Lower lobe of right lung (tissue), 2 donors: ENCODE measurements at places on chromosomes 2 and 18. TPM values are rescaled to one million over a fixed set of nuclear protein-coding genes. Genes with fewer than 3 reads are reported as not detected.
A peak's percentile ranks its signal among the peaks of the same experiment; 100 is the strongest.

GRCh38 chr2:105912081-105912480 is 167.4 kb downstream of the NCK2 start:
- peaks cover 4% of the 10 kb centered on the region for H3K4me1 ChIP-seq
- H3K27me3 ChIP-seq: no peaks in the 10 kb centered on the region
- H3K4me3 ChIP-seq: no peak overlapping the region
- no peaks in the 10 kb centered on the region for H3K36me3 ChIP-seq
- no peak for DNase-seq

DNA sequence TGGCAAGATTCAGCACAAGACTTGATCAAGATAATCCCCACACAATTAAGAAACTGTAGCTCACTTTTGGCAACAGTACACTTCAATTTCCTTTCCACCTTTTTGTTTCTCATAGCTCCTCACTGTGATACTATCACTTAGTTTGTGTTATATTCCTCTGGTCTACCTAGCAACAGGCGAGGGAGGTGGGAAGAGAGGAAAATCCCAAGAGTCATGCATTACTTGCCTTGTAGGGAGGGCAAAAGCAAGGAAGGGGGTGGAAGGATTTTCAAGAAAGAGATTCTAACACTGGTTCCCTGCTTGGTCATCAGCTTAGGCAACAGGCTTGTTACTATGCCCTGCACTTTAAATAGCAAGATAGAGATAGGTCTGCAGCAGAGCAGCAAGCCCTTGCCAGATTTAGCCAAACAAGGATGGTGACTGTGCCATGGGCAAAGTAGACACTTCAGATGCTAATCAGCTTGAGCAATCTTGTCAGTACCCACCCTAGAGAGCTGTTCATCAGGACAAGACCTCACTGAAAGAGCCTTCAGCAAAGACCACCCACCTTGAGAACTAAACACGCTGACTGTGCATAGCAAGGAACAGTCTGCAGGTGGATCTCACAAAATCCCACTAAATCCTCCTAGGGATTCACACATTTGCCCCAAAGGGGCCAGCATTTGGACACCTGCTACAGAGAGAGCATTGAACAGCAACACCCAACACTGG is 134.6 kb downstream of the MBD2 start:
- no peaks in the 10 kb centered on the region for H3K4me1 ChIP-seq
- no peak overlapping the region for H3K4me3 ChIP-seq
- no peaks in the 10 kb centered on the region for H3K36me3 ChIP-seq
- no peak for DNase-seq
- no peaks in the 10 kb centered on the region for H3K27me3 ChIP-seq

DNA sequence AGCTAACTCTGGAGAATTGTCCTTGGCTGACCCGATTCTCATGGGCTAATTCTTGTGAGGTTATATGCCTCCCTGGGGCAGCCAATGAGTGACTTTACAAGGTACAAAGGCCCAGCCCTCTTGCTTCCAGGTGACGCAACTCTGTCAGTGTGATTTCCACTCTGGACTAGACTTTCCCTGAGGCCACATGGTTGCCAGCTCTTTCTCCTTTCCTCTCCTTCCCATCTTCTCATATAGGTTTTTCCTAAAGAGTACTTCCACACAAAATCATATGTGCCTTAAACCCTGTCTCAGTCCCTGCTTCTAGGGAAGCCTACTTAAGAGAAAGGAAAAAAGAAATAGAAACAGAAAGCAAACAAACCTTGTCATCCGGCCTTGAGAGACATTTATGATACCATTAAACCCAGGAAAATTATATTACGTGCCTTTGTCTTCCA is 226.2 kb upstream of the ZSWIM2 start:
- no peaks in the 10 kb centered on the region for H3K27me3 ChIP-seq
- no peak overlapping the region for H3K4me3 ChIP-seq
- H3K4me1 ChIP-seq: no peaks in the 10 kb centered on the region
- no peak for DNase-seq
- H3K27ac ChIP-seq: peak overlapping the region; percentile 54

GRCh38 chr2:35585972-35586371 is 769.6 kb upstream of the CRIM1 start:
- H3K4me3 ChIP-seq: no peak overlapping the region
- DNase-seq: no peak
- no peaks in the 10 kb centered on the region for H3K36me3 ChIP-seq
- no peak overlapping the region for H3K27ac ChIP-seq
- H3K27me3 ChIP-seq: no peaks in the 10 kb centered on the region

DNA sequence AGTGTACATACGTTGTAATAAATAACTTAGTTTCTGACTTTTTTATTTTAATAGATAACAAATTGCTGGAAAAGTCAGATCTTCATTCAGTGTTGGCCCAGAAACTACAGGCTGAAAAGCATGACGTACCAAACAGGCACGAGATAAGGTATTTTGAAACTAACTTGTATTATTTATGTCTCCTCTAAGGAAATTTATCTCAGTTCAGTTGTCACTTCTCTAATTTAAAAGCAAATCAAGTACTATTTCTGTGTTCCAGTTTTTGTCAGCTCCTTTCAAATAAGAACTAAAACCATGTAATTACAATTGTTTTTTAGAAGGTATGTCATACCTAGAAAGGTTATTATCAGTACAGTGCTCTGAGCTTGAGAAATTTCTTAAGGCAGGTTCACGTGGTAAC is 4.6 kb downstream of the ATG16L1 start:
- no peak overlapping the region for H3K4me3 ChIP-seq
- H3K27me3 ChIP-seq: no peaks in the 10 kb centered on the region
- H3K27ac ChIP-seq: no peak overlapping the region
- peaks cover 73% of the 10 kb centered on the region for H3K36me3 ChIP-seq
- DNase-seq: no peak

GRCh38 chr2:141595316-141595920 is 535.4 kb downstream of the LRP1B start:
- no peak overlapping the region for H3K27ac ChIP-seq
- DNase-seq: no peak
- no peak overlapping the region for H3K4me3 ChIP-seq
- H3K36me3 ChIP-seq: no peaks in the 10 kb centered on the region
- no peaks in the 10 kb centered on the region for H3K4me1 ChIP-seq

DNA sequence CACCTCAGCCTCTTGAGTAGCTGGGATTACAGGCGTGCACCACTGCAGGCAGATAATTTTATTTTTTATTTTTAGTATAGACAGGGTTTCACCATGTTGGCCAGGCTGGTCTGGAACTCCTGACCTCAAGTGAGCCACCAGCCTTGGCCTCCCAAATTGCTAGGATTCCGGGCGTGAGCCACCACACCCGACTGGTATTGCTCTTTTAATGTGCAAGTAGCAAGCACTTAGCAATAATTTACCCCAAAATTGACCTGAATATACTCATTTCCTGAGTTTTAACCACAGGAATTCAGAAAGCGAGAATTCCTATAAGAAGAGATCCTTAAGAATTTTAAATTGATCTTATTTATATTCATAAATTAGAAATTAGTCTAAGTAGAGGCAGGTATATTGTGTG is 169.1 kb downstream of the CDH2 start:
- H3K27me3 ChIP-seq: no peaks in the 10 kb centered on the region
- DNase-seq: no peak
- H3K4me3 ChIP-seq: no peak overlapping the region
- H3K27ac ChIP-seq: no peak overlapping the region
- no peaks in the 10 kb centered on the region for H3K36me3 ChIP-seq

- no peak overlapping the region for H3K27ac ChIP-seq
- no peaks in the 10 kb centered on the region for H3K27me3 ChIP-seq
- no peak for DNase-seq
- no peak overlapping the region for H3K4me3 ChIP-seq
- no peaks in the 10 kb centered on the region for H3K4me1 ChIP-seq
Measured at GRCh38 chr2:225425284-225425683, 25.8 kb downstream of the NYAP2 start.

- no peaks in the 10 kb centered on the region for H3K4me1 ChIP-seq
- H3K27ac ChIP-seq: no peak overlapping the region
- no peaks in the 10 kb centered on the region for H3K27me3 ChIP-seq
- no peak overlapping the region for H3K4me3 ChIP-seq
- no peak for DNase-seq
Measured at GRCh38 chr2:103875131-103875530, 978.8 kb upstream of the POU3F3 start.

DNA sequence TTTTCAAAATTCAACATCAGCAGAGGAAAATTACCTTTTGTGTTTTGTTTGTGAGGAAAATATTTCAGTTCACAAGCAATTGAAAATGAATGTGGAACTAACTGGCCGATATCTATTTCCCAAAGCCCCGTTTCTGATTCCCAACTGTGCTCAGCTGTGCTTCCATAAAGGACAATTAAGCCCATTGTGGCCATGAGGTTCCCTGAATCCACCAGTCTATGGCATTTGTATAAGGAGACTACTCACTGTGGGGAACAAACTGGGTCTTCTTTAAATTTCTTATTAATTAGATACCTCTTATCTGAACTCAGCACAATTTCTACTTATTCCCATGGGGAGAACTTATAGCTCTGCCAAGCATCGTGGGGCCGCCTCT is 31.4 kb upstream of the AGAP1 start:
- H3K36me3 ChIP-seq: no peaks in the 10 kb centered on the region
- H3K27ac ChIP-seq: no peak overlapping the region
- no peak overlapping the region for H3K4me3 ChIP-seq
- H3K27me3 ChIP-seq: no peaks in the 10 kb centered on the region
- DNase-seq: no peak

- DNase-seq: no peak
- H3K27ac ChIP-seq: no peak overlapping the region
- H3K4me1 ChIP-seq: no peaks in the 10 kb centered on the region
- no peak overlapping the region for H3K4me3 ChIP-seq
Measured at GRCh38 chr2:178782236-178782635, 25.0 kb downstream of the TTN start.

- DNase-seq: no peak
- no peak overlapping the region for H3K27ac ChIP-seq
- H3K4me1 ChIP-seq: no peaks in the 10 kb centered on the region
- H3K4me3 ChIP-seq: no peak overlapping the region
Measured at GRCh38 chr2:124149571-124149970, 124.5 kb downstream of the CNTNAP5 start.

DNA sequence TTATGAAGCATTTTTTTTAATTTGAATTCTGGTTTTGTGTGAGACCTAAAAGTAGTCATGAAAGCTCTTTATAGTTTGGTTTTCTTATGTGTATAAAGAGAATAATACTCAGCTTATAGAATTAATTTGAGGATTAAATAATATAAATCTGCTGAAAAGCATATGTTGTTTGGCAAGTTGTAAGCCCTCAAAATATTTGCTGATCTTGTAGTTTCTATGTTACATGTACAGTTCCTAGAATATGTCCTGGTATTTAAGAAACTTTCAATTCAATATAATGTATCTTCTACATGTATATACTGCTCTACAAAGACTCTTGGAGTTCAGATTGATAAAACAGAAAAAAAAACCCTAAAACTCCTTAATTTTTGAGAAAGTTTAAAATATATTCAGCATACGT is 605.5 kb upstream of the FAM98A start:
- H3K4me3 ChIP-seq: no peak overlapping the region
- H3K4me1 ChIP-seq: no peaks in the 10 kb centered on the region
- no peaks in the 10 kb centered on the region for H3K36me3 ChIP-seq
- DNase-seq: no peak
- H3K27me3 ChIP-seq: no peaks in the 10 kb centered on the region

DNA sequence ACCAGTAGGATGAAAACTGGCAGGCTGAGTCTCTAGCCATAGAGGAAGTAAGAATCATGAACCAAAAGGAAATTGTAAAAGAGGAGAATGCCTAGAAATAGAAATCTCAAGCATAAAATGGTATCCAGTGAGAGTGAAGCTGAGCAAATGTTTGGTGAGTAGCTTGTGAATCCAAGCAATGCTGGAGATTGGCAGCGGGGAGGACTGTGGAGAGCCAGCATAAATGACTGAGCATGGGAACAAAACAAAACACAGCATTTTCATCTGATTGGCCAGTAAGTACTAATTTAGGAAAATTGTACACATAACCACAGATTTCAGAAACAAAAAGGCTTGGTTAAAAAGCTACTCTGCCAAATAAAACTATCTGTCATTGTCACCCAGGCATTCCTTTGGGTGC is 390.0 kb downstream of the STK39 start:
- no peak overlapping the region for H3K27ac ChIP-seq
- no peaks in the 10 kb centered on the region for H3K4me1 ChIP-seq
- no peak for DNase-seq
- no peaks in the 10 kb centered on the region for H3K36me3 ChIP-seq
- no peaks in the 10 kb centered on the region for H3K27me3 ChIP-seq

DNA sequence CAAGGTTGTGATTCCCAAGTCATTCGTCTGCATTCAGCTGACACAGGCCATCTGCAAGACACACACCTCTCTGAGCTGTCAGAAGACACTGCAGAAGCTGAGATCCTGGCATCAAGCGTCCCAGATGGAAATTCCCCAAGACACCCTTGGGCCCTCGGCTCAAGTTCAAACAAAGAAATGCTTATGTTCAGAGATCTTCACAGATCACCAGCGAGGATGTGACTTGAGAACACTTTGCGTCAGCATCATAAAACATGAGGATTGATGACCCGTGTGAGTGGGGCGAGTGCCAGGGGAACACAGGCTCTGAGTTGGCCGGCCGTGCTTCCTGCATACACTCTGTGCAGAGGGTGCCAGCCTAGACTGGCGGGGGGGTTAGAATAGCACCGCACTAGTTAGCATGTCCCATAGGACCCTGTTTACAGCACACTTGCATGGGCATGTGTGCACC is 36.8 kb downstream of the KCNIP3 start:
- no peak overlapping the region for H3K27ac ChIP-seq
- H3K27me3 ChIP-seq: no peaks in the 10 kb centered on the region
- DNase-seq: peak; percentile 46
- H3K4me1 ChIP-seq: no peaks in the 10 kb centered on the region

Gene MAB21L4
- 17.0 TPM for total RNA-seq

Gene PRPF40A
- 84.8 TPM for total RNA-seq

Gene ACTG2
- 22.2 TPM for total RNA-seq

Gene LGALSL
- total RNA-seq: 30.8 TPM

Gene CREG2
- total RNA-seq: not detected

Gene IMPA2
- total RNA-seq: 54.2 TPM

Gene NAT8
- not detected for total RNA-seq
